ENCODE measurements at places on chromosomes 6 and 20.

GRCh38 chr6:26032340-26033084 is 54.7 kb upstream of the HFE start:
- DNase-seq = no peak

DNA sequence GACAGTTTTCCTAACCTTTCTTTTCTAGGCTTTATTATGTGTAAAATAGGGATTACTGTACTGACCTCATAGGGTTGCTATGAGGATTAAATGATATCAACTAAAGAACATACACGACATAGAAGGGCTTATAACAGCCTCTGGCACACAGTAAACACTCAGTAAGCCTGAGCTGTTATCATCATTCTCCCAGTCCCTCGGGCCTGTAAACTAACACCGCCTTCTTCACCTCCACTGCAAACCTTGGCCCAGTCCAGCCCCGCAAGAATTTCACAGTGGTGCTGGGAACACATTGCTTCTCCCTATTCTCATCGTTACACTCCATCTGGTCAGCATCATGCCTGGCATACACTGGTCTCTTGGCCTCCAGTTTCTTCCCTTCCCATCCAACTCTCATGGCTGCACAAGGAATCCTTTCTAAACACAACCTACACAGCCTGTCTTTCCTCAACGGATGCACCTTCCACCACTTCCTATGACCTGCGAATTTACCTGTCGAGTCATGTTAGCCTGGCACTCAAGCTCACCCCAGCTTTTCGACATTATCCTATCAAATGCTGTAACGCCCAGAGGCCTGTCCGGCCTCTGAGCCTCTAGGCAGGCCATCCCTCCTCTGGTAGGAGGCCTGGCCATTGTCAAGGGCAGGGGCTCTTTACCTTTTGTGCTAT is 92.1 kb downstream of the FYN start:
- DNase-seq = no peak

DNA sequence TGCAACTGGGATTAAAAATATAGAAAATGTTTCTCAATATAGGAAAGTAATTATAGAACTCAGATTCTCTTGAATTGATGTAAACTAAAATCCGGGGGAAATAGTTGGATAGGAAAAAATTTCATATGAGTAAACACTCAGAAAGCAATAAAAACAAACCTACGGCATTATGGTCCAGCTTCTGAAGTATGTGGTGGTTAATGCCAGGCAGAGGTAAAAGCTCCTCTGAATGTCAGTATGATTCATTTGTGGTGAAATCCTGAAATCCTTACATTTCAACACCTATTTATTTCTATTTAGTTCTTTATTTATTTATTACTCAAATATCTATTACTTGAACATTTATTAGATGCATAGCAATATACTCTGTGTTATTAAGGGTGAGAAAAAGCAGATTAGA is 145.1 kb downstream of the RIMS1 start:
- no peak for DNase-seq

- no peak for DNase-seq
Observed at GRCh38 chr6:142760152-142760551, 184.8 kb downstream of the HIVEP2 start.

DNA sequence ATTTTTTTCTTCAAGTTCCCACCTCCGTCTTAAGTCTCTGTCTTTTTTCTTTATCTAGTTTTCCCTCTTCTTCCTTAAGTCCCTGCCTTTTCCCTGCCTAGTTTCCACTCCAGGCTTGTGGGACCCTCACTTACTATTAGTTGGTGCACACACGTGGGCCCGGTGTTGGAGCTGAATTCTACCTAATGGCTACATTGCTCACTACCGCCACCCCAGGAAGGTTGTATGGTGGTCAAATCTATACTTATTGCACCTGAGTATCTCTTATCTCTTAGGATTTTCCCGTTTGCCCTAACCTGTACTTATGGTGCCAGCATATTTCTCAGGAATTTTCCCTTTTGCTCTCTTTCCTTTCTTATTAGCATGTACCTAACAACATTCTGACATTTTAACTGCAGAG is 692.8 kb downstream of the EPM2A start:
- no peak for DNase-seq

All from C1 segment of cervical spinal cord (tissue), 14 donors.